SK-N-SH (cell line): ENCODE measurements at places on chromosomes 11 and 22. TPM values are rescaled to one million over a fixed set of nuclear protein-coding genes. Genes with fewer than 3 reads are reported as not detected.

Gene CDCA5
- 13.1 and 16.3 TPM in 2 replicates for polyA plus RNA-seq

Gene UBQLN3
- not detected in 2 replicates for polyA plus RNA-seq

Gene IGLL1
- polyA plus RNA-seq: not detected in 2 replicates

Gene SLC43A3
- polyA plus RNA-seq: 4.1 and 4.7 TPM in 2 replicates

Gene SCN2B
- 0.03 and 0.05 TPM in 2 replicates for polyA plus RNA-seq

DNA sequence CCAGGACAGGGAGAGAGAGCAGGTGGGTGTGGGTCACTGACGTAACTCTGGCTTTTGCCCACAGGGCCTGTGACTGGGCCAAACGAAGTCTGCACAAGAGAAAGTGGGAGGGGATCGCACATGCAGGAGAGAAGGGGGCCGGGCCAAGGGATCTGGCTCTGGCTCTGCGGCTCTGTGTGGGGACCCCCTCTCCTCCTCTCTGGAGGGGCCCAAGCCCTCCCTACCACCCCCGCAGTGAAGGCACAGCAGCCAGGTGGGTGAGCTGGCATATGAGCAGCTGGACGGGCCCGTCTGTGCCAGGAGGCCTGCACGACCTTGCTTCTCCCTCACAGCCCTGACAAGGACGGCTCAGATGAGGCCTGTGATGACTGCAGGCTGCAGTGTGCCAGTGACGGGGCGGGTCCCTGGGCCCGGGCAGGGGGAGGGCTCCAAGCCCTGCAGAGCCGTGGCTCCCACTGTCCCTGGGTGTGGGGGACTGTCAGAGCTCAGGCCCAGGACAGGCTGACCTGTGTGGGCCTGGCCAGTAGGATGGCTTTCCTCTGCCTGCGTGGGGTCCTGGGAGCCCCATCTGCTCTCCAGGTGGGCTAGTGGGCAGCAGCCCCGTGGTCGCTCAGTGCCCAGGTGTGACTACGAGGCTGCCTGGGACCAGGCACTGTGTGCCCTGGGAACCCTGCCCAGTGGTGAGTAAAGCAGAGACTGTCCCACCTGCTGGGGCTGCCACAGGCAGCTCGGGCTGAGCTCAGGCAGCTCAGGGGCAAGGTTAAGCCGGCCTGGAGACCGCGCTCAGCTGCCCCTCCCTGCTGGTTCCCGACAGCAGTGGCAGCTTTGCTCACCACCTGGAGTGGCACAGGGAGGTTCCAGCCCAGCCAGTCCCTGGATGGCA, 22.2 kb downstream of the MRGPRG start:
- peak; percentile 75 for DNase-seq

DNA sequence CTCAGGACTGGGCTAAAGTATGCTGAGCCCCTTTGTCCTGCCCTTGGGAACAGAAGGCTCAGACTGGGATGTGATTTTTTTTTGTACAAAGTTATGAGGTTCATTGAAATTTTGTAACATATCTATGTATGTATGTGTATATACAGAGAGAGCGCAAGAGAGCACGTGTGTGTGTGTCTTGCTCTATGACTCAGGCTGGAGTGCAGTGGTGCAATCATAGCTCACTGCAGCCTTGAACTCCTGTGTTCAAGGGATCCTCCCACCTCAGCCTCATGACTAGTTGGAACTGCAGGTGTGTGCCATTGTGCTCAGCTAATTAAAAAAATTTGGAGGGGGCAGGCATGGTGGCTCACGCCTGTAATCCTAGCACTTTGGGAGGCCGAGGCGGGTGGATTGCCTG, 5.7 kb downstream of the TMEM25 start:
- DNase-seq: no peak

GRCh38 chr11:117458275-117459122, 130.8 kb downstream of the CEP164 start:
- DNase-seq: no peak

DNA sequence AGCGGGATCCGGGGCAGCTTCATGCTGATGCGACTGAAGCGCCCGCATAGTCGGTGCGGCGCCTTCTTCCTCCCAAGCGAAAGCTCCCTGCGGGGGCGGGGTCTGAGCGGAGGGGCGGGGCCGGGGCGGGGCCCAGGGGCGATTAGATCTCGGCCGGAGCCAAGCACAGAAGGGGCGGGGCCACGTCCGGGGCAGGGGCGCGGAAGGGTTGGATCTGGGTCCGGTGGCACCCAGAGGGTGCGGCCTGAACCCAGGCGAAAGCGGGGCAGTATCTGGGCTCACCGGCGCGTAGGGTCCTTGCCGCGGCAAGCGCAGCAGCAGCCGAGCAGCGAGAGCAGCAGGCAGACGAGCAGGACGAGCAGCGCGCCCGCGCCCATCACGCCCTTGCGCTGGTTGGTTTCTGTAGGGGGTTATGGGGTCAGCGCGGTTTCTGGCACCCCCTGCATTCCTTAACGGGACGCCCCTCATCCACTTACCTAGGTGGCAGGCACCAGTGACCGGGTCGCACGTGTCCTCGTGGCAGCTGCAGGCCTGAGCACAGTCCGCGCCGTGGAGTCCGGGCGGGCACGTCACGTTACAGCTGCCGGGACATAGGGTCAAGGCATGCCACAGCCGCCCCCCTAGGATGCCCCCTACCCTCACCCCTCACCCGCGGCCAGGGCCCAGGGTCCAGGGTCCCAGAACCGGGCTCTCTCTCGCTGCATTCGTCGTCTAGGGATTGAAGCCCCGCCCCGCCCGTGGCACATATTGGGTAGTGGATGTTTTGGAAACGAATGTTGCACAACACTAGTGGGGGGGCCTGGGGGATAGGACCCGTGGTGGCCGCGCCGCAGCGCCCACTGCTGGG, 8.1 kb downstream of the SCARF2 start:
- DNase-seq: peak; percentile 74

GRCh38 chr11:33919645-33920044, 27.8 kb upstream of the LMO2 start:
- no peak for DNase-seq
